LHCN-M2 (cell line): ENCODE measurements at places on chromosomes 3 and 15.
A peak's percentile ranks its signal among the peaks of the same experiment; 100 is the strongest.

DNA sequence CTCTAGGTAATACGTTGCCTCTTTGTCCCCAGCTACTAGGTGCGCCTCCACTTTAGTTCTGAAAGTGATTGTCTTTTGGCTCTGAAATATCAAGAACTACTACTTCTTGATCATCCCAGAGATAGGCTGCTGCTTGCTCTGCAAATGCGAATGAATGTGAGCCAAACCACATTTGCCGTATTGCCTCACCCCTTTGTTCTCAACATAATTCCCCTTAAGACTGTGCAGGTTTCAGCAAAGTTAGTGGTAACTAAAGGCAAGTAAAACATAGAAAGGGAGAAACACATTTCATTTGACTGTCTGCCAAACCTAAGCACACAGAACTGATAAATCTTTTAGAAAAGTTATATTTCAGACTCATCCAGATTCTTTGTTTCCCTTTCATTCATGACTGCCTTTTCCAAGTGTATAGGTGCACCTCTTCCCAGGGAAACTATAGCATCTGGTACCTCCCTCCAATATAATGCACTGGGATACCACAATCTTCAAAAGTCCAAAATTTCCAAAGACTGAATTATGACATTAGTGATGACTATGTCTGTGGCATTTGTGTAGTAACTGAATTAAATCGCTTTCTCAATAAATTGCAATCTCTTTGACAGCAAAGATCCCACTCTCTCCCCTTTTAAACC, 720.6 kb upstream of the CBLB start:
- peak; percentile 28 for DNase-seq

GRCh38 chr3:42001777-42002176, 39.9 kb upstream of the ULK4 start:
- no peak for DNase-seq

DNA sequence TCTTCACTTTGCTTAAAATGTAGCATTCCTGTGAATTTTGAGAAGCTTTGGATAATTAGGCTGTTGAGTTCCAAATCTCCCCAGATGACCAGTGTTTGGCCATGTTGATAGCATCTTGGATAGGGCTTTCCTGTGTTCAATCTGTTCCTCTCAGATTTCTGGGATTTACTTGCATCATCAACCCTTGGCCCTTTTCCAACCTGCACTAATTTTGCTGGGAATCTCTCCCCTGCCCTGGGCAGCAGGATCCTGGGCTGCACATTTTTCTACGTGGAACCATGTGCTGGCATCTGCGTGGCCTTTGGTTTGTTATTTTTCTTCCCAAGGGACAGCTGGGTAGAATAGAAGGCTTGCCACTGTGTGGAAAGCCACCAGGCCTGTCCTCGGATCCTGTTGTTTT, 75.4 kb upstream of the PLXNA1 start:
- DNase-seq, result peak; percentile 40

DNA sequence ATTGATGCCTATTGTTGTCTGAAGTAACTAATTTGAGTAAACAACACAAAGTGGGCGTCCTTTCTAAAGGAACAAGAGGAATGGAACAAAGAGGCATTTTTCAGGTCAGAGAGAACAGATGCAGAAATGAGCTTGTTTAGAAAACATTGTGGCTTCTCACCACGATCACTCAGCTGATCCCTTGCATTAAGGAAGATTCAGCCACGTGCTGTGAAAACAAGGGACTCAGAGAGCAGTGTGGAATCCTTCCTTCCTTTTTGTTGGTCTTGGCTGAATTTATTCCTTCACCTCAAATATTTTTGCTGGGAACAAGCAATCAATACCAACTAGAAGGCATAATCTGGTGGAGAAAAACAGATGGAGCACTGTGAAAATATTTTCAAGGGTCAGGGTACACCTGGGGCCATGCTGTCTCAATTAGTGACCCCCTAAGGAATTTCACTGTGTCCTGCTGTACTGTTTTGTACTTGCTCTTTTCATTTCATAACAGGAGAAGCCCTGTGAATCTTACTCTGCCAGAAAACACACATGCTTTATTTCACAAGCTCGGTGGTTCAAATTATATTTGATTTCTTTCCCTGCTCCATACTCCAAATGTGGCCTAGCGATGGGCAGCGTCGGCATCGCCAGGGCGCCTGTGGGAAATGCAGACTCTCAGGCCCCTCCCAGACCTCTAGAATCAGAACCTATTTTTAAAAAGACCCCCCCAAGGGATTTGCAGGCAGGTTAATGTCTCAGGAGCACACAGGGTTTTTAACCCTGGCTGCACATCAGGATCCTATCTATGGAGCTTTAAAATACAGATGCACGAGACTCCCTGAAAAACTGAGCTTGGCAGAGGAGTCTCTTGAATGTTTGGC, 11.6 kb upstream of the SLC6A20 start:
- peak; percentile 57 for DNase-seq

DNA sequence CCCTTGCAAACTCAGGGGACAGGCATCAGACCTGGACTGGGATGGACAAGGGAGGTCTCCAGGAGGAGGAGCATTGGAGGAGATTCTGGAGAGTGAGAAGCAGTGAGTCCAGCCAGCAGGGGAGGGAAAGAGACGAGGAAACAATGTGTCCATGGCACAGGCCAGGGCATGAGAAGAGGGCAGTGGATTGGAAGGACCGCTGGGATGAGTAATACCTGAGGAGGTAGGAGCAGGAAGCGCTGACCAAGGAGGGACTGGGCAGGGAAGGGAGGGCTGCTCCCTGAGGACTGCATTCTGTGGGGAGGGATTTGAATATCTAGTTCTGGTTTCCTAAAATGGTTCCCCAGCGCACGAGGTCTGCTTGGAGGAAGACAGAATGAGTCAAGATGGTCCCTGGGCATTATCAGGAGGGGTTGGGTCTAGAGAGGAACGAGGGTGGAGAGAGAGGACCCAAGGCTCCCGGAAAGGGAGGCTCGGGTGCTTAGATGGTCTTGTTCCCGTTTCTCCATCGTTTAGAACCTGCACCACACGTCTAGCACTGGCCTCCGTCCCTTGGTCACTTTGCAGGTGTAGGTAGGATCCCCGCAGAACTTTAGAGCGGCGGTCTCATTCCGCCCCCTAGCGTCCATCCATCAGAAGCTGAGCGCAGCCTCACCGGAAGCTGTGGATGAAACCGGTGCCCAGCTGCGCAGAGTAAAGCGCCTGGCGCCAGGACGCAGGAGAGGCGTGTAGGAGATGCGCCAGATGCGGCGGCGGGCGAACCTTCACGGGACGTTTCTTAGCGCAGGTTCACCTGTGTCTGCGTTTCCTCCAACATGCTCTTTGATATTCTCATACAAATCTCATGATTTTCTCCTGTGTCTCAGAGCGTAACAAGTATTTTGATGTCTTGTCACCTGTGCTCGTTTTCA, 190.7 kb upstream of the NDN start:
- DNase-seq, result no peak

DNA sequence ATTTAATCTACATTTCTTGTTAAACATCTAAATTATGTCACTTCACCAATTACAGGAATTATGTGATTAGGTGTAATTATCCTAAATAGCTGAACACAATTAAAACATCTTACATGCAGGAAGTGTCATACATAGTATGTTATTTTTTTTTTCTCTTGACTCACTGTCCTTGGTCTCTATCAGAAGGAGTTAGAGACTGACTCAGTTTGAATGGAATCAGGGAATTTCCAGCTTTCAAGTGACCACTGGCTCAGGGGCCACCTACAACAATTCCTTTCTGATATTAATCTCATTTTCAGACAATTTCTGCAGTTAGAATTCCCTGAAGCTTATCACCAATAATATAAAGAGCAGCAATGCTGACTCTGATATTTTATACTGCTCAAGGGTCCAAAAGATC, 400.7 kb downstream of the ROBO1 start:
- DNase-seq, result peak; percentile 21

- DNase-seq, result no peak
Measured at GRCh38 chr15:77342807-77343206, 77.1 kb downstream of the PEAK1 start.

- peak; percentile 57 for DNase-seq
Measured at GRCh38 chr15:76161153-76162035, 101.6 kb downstream of the TMEM266 start.

DNA sequence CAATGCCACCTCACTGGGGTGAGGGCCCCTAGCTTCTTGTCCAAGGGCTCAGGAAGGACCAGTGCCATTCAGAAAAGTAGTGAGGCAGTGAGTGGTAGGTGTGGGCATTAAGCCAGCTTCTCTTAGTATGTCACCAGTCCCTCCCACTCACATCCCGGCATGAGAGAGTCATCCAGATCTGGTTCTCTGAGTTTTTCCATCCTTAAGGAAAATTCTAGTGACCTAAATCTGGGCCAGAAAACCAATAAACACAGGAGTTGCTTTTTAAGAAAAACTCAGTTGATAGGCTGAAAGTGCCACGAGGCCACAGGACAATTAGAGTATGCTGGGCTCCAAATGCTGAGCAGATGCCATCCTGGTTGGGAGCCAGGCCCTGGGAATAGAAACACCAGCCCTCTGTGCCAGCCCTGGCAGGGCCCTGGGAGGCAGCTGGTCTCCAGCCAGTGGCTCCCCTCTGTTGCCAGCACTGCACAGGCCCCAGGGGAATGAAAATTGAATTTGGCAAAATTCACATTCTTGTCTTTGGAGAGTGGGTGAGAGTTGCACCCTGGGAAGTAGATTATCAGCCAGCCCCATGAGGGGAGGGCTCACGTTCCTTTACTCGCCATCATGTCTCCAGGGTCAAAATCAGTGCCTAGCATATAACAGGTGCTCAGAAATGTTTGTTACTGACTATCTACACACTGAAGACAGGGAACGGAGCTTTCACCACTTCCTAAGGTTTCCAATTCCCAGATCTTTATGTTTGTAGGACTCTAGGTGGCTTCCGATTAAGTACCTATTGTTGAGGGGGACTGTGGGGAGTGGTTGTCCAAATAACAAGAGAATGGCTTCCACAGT, 52.8 kb downstream of the FAM43A start:
- DNase-seq, result no peak

DNA sequence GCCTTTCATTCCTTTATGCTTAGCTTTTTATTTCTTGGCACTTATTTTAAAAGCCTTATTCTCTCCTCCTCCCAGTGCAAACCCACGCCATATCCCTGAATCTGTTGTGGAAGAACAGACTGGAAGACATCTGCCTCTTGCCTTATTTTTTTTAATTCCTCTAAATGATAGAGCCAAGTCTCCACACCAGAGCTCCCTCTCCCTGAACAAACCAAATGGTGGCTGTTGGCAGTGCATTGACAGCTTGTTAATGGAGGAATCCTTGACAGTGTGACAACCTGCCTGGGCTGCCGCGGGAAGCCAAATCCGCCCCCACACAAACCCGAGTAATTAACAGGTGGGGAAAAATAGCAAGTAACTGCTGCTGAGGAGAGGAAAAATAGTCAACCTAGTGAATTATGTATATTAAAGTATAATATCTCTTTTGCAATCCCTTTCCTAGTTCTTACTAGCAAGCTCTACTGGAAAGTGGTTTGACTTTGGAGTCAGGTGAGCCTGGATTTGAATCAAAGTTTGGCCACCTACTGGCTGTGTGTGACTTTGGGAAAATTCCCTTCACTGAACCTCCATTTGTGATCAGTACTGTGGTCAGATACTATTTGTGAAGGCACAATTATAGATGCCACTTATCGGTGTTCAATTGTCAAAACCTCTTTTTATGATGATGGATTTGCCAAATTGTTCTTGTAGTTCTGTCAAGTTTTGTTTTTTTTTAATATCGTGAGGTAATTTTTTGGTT, 589.6 kb downstream of the PDCD6IP start:
- DNase-seq, result no peak

DNA sequence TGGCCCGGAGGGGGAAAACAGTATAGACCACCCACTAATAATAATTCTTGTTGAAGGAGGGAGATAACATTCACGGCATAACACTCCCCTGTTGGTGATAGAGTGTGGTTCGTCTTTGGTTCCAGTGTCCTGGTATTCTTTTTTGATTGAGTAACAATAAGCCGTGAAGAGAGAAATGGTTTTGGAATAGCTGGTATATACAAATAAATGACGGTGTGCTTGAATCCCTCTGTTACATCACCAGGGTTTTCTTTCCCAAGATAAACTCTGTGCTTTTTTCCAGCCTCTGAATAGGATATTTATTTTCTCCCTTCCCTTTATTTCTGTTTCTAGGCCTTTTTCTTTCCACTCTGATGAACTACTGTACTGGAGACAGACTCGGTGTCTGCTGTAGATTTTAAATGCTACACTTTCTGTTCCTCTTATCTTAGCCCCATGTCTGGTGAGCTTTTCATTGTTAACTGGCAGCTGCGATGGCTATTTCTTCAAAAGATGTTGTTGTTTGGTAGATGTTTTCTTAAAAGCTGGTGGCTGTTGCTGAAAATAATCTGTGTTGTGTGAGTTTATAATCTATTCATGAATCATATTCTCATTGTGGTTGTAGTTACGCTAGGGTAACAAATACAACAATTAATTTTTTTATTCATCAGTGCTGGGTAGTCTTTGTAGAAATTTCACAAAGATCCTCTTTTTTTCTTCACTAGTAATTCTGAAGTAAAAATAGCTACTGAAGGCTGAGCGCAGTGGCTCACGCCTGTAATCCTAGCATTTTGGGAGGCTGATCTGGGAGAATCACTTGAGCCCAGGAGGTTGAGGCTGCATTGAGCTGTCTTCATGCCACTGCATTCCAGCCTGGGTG, 15.5 kb upstream of the SCAANT1 start:
- DNase-seq, result no peak

- DNase-seq, result no peak
Measured at GRCh38 chr15:39142500-39142899, 438.4 kb upstream of the THBS1 start.

DNA sequence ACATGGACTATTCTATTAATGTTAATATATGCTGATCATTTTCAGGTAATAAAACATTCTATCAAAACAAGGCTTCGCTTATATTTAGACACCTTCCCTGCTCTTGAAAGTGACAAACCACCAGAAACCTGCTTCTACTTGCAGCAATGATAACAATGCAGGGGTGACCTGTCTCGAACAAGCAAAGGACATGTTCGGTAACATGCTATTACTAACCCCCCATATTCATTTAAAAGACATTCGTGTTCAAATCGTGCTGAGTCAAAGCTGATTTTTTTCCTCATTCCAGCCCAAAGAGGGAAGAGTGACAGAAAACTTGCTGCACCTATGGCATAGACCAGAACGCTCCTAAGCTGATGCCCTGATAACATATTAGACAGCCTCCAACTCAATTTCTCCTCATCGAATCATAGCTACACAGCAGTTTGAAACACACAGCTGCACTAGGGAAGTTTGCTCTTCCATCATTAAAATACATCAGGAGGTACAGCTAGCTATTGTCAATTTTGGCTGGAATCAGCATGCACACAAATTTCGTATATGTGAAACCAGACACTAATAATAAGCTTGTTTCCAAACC, 341.5 kb downstream of the FOXP1 start:
- no peak for DNase-seq

DNA sequence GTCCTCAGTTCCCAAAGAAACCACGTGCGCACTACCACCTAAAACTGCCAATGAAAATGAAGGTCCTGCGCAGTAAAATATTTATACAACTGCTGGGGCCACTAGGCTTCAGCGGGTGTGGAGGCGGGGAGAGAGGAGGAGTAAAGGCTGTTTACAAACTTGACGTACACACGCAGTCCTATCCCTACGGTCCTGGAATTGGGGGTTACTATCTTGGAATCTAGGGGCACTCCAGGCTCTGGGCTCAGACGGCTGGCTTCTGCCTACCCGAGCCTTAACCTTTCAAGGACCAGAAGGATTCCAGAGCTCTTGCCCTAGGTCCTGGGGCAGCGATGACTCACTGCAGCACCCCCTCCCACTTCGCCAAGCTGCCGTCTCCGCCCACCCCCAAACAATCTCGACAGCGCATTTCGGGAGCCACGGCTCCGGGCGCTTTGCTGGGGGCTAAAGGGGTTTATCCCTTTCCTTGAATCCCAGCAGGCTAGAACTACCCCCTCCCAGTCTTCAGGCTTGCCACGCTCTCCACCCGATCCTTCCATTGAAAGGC, 3.0 kb downstream of the ADAMTS9 start:
- DNase-seq, result peak; percentile 43

GRCh38 chr15:91238644-91239425, 138.8 kb downstream of the SV2B start:
- DNase-seq, result no peak
